ENCODE measurements at places on chromosomes 7 and 10. TPM values are rescaled to one million over a fixed set of nuclear protein-coding genes. Genes with fewer than 3 reads are reported as not detected.

DNA sequence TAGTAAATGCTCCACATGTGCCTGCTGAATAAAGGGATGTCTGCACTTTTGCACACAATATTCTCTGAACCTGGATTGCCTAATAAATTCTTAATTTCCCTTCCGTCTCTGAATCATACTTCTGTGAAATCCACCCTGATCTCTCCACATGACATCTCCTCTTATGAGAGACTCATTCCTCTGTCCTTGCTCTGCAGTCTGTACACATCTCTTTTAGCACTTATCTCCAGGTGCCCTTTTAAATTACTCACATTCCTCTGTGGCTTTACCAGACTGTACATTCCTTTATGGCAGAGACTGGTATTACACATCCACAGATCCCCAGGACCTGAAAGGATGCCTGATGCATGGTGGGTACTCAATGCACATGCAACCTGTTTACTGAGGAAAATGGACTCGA lies 527.6 kb downstream of the PHTF2 start:
- no peak for DNase-seq

DNA sequence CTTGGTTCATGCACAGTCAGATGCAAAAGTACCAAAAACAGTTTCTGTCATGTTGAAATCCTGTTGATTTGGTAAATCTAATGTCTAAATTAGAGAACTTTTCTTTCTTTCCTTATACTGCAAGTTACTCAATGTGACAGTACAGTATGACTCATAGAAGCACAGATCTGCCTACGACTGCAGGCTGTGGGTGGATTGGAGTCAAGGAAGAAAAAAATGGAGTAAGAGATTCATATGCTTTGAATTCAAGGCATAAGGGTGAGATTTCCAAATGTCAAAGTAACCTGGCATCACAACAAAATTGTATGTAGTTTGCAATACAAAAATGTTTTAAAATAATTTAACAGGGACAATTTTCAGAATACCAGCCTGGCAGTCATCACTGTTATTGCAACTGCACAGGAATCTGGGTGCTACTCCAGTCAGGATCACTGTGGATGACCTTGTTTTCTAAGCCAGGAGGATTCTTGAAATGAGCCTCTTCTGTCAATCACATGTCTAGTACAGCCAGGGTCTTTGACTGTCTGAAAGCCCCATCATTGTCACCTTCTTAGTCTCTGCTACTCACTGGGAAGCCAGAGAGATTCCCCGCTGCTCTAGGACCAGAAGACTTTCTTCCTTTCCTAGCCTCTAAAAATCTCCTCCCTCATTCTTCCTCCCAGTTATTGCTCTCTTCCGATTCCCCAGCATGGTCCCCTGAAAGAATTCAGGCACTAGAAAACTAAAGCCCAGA lies 83.6 kb downstream of the CD36 start:
- DNase-seq, result peak; percentile 72

- no peak for DNase-seq
These were observed 50.3 kb downstream of the HIP1 start for GRCh38 chr7:75688200-75689136.

- no peak for DNase-seq
These were observed 28.5 kb upstream of the NKX6-2 start for GRCh38 chr10:132814469-132814856.

DNA sequence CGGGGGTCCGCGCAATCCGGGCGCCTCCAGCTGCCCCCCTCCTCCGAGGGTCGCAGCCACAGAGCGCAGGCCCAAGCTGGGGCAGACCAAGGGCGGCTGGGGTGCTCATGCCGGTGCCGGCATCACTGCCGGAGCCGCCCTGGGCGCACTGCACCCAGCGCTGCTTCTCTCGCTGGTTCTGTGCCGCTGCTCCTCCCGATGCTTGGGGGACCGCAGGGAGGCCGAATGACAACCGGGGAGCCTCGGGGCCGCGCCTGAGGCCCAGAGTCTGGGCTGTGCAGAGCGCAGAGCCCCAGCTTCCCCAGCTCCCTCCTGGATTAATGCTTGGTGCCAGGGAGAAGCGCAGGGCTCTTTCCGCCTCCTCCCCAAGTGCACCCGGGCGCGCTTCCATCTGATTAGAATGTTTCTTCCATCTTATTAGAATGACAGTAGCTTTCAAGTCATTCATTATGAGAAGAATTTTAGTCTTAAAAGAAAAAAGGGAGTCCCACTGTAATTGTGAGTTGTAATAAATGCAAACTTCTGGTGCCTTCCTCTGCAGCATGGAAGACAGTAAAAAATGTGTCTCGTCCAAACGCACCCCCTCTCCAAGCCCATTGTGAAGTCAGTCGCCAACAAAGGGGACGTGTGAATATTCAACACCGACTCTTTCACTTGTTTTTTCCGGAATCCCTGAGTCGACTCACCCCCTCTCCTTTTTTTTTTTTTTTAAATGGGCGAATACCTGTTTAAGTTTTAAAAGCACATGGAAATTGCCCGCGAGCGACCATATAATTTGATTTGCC lies 19.5 kb upstream of the PTF1A start:
- DNase-seq, result no peak

- no peak for DNase-seq
These were observed 55.6 kb upstream of the SKAP2 start for GRCh38 chr7:26919906-26920493.

DNA sequence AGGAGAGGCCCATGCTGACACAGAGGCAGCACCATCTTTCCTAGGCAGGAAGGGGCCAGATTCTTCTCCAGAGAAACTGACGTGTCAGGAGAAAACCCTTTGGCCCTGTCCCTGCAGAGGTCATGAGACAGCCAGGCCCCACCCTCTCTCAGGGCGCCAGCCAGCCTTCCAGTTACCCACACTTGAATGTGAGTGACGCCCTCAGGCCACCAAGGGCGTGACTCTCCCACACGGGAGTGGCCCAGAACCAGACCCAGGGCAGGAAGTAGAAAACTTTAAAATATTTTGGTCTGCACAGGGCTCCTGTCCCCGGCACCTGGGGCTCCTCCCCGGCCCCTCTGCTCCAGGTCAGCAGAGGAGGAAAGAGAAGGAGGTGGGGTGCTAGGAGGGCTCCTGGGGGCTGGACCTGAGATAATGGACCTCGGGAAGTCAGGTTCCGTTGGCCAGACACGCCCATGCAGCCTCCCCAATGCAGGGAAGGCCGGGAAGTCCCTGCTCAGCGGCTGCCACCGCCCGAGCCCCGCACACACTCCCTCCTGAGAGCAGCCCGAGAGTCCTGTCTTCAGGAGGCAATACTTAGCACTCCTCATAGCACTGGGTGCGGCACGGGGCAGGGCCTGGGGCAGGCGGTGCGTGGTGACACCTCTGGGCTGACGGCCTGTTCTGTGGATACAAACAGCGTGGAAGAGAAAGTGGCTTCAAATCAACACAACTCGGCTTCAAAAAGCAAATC lies 67.0 kb upstream of the CFAP46 start:
- DNase-seq, result peak; percentile 94

DNA sequence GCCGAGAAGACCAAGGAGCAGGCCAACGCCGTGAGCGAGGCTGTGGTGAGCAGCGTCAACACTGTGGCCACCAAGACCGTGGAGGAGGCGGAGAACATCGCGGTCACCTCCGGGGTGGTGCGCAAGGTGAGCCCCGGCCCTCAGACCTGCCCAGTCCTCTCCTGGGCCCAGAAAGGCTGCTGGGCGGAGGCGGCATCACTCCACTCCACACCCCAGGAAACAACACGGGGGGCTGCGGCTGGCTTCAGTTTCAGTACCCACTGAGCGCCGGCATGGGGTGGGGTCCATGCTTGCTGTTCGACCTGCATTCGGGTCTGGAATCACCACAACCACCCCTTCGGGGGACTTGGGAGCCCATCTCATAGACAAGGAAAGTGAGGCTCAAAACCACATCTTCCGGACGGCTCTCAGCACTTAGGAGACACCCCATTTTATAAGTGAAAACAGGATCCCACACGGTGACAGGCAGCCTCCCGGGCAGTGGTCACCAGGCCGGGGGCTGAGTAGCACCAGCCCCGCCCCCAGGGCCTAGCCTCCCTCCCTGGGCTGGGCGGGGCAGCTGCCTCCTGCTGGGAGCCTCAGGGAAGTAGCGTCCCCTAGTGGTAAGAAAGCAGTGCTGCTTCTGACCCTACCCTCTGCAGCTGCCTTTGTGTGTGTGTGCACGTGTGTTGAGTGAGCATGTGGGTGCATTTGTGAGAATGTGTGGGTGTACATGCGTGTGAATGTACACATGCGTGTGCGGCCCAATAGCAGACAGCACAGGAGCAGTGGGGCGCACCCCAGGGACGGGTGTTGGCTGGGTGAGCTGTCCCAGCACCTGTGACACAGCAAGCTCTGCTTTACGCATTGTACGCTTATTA lies 1.8 kb downstream of the SNCG start:
- no peak for DNase-seq

- no peak for DNase-seq
These were observed 14.7 kb downstream of the BRAT1 start for GRCh38 chr7:2540641-2541051.

DNA sequence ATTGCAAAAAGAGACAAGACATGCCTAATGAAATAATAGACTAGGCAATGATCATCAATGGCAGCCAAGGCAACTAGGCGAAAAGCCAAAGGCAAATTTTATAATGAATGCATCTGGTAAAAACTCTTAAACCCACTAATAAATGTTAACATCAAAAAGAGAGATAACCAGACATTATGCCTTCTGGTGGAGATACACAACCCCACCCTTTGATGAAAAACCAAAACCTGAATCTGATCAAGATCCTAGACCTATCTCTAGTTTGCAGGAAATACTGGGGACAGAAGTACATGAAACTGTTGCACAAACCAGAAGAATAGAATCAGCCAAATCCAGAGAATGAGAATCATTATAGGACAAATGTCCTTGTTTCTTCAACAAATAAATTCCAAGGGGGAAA lies 22.0 kb upstream of the GSAP start:
- no peak for DNase-seq

DNA sequence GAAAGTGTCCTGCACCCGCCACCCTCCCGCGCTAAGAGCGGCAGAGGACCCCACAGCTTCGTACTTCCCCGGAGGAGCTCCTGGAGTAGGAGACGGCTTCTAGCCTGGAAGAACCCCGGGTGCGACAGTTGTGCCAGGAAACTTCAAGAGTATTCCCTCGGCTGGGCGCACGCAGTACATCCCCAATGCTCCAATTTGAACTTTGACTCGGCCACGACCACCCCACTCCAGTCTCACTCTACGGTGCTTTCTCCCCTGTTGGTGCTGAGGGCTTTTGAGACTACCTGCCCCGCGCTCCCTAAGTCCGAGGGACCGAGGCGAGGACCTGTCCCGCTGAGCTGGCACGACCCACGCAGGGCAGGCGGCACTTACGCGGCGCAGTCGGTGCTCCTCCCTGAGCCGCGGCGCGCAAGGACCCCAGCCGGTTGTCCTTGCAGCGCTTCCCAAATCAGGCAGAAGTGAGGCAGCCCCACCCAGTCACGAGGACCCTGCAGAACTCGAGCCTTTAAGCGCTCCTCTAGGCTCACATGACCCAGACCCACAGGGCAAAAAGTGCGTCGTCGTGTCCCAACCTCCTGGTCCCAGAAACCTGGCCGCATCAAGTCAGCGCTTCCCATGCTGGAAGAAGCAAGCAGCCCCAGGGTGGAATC lies at the start of gene CPVL:
TSS of gene CPVL (minus strand) at position 481 of the 650 bp plus-strand sequence. CDS start 25,476 bp downstream, outside the sequence.
- DNase-seq, result peak; percentile 82

DNA sequence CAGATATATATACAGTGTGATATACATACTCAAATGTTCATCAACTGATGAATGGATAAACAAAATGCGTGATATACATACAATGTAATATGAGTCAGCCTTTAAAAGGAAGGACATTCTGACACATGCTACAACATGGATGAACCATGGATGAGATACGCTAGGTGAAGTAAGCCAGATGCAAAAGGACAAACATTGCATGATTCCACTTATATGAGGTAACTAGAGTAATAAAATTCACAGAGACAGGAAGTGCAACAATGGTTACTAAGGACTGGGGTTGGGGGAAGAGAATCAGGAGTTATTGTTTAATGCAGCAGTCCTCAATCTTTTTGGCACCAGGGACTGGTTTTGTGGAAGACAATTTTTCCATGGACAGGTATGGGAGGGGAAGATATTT lies 47.3 kb upstream of the PIK3AP1 start:
- no peak for DNase-seq

- no peak for DNase-seq
These were observed 152.1 kb upstream of the SEMA3C start for GRCh38 chr7:81070956-81071355.

GRCh38 chr10:96082748-96083147 lies 39.4 kb downstream of the CCNJ start:
- no peak for DNase-seq

- no peak for DNase-seq
These were observed 168.9 kb upstream of the ASAH2 start for GRCh38 chr10:50420196-50420595.

GRCh38 chr7:19109000-19109946 lies 8.2 kb downstream of the TWIST1 start:
- no peak for DNase-seq

- DNase-seq, result no peak
These were observed 9.6 kb downstream of the INSYN2A start for GRCh38 chr10:127186813-127187212.

DNA sequence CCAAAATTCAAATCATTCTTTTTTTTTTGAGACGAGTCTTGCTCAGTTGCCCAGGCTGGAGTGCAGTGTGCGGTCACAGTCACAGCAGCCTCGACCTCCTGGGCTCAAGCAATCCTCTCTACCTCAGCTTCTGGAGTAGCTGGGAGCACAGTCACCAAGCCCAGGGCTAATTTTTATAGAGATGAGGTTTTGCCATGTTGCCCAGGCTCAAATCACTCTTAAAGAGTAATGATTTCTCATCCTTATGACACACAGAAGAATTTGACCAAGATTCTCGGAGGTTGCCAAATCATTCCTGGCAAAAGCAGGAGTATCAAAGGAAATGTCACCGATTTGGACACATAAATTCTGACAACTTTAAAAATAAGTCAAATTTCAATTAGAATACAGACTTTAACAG lies 39.1 kb downstream of the SIRT1 start:
- DNase-seq, result no peak

GRCh38 chr7:12092499-12093130 lies 118.5 kb upstream of the TMEM106B start:
- DNase-seq, result no peak

- DNase-seq, result no peak
These were observed 69.1 kb downstream of the SCRN1 start for GRCh38 chr7:29920491-29920890.

- no peak for DNase-seq
These were observed 114.0 kb upstream of the TCF7L2 start for GRCh38 chr10:112835944-112836451.

DNA sequence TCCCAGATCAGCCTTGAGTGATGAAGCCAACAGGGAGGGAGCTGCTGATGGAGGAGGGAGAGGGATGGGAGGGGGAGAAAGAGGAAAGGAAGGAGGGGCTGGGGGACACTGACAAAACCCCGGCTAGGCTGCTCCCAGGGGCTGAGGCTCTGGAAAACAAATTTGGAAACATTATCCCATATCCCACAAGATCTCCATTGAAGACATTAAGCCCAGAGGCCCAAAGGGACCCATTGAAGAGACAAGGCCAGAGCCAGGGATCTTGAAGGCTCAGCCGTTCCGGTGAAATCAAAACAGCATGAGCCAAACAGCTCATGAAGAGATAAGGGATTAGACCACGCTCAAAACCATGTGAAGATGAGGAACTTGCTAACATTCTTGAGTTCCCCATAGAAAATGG lies 184.3 kb upstream of the ITGB1 start:
- DNase-seq, result no peak

- DNase-seq, result no peak
These were observed 1.5 kb downstream of the FHIP2A start for GRCh38 chr10:114823077-114823463.

- DNase-seq, result no peak
These were observed 82.9 kb downstream of the CDK14 start for GRCh38 chr7:90678986-90679385.

The CRYGN gene
- 0.17 TPM for total RNA-seq

The LOXL4 gene
- 15.3 TPM for total RNA-seq

The MMD2 gene
- not detected for total RNA-seq

The EXOC4 gene
- total RNA-seq, result 52.6 TPM

The EPO gene
- total RNA-seq, result not detected

All from esophagus muscularis mucosa (tissue), 4 donors.